NCI-H460 (cell line): ENCODE measurements at places on chromosomes 13 and 19. TPM values are rescaled to one million over a fixed set of nuclear protein-coding genes. Genes with fewer than 3 reads are reported as not detected.

The ZNF626 gene
- not detected in 2 replicates for total RNA-seq

The ZIK1 gene
- total RNA-seq: not detected in 2 replicates

The CATSPERD gene
- not detected in 2 replicates for total RNA-seq

The PLIN5 gene
- not detected in 2 replicates for total RNA-seq

The PLK5 gene
- total RNA-seq: 0.05 TPM in 1 of 2 replicates, not detected in the other

The TNNT1 gene
- total RNA-seq: 18.6 and 25.1 TPM in 2 replicates

The VSTM2B gene
- not detected in 2 replicates for total RNA-seq

The ZNF112 gene
- total RNA-seq: 2.5 and 4.5 TPM in 2 replicates
